ENCODE measurements at places on chromosomes 4 and X. TPM values are rescaled to one million over a fixed set of nuclear protein-coding genes. Genes with fewer than 3 reads are reported as not detected.

DNA sequence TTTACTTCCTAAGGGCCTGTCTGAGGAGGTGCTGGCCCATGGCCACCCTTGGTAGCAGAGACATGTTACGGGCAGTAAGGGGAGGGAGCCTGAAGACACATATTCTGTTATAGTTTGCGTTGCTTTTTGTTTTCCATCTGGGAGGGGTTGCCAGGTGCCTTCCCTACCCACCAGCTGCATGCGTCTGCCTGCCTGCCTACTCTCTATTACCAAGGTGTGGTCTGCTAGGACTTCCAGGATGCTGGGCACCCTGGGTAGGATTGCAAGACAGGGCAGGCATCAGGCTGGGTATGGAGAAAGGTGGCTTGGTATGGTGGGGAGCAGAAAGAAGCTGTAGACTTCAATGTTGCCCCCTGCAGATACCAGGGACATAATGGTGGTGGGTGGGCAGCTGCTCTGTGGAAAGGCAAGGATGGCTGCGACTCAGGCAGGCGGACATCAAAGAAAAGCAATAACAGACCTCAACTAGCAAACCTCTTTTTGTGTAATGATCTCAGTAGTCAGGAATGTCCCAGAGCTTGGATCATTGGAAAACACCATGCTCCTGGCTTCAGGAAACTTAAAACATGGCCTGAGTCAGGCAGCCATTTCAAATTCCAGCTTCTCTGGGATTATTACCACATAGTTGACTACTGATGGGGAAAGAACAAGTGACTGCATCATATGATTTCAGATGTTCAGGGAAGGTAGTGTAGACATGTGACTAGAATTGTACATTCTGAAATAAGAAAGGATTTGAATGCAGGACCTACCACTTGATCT, 67.8 kb downstream of the HOPX start:
- DNase-seq, result no peak

DNA sequence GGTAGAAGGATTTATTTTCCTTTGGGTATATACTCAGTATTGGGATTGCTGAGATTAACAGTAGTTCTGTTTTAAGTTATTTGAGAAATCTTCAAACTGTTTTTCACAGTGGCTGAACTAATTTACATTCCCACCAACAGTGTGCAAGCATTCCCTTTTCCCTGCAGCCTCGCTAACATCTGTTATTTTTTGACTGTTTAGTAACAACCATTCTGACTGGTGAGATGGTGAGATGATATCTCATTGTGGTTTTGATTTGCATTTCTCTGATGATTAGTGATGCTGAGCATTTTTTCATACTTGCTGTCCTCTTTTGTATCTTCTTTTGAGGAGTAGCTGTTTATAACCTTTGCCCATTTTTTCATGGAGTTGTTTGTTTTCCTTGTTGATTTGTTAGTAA, 457.8 kb downstream of the TRAM1L1 start:
- no peak for DNase-seq

DNA sequence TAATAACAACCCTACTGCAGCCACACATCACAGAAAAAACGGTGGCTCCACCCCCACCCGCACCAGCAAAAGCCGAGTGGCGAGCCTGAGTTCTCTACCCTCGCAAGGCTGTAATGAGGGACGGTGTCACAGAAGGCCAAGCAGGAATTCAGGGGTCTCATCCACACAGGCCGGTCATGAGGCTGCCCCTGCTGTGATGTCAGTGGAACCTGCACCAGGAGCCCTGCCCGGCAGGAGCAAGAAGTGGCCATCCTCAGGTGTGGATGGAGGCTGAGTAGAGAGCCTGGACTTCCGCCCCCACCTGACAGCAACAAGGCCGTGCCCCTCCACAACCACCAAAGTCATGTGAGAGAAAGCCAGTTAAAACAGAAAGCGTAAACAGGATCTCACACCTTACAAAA, 20.6 kb downstream of the LYAR start:
- no peak for DNase-seq

DNA sequence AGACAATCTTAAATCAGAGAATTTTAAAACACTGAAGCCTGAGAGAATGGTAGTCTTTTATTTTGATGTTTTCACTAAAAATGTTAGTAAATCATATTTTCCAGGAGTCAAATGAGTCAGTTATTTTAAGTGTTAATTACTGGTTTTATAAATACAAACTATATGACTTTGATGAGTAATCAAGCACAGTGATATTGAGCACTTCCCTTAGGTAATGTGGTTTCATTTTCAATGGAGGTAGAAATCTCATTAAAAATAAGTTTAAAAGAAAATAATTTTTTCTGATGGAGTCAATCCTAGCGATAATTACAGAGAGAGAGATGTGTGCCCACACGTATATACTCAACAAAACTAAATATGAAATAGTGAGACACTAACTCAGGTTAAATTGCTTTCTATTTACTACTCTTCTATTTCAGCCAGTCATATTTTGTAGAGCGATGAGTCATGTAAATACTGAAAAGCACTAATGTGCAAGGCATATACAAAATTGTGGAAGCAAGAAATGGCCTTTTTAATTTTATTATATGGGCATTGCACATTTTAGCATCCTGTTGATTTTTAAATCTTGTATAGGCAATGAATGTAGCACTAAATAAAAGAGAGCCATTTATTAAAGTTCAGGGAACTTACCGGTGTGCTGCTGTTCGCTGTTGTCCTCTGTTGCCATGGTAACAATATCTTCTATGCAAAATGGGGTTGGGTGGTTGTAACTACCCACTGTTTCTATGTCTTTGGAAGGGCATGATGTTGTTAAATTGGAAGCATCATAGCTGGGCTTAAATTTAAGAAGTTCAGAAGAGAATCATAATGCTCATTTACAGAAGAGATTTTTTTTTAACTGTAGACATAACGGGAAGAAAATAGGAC, 513.7 kb downstream of the TLL1 start:
- no peak for DNase-seq

- no peak for DNase-seq
These were observed 79.2 kb downstream of the TMEM164 start for GRCh38 chrX:110082161-110082560.

The BMP3 gene
- not detected for total RNA-seq

The MAGEA12 gene
- total RNA-seq, result not detected

Data from glomerular endothelial cell (primary cell).